ENCODE measurements at places on chromosomes 11 and 22.

DNA sequence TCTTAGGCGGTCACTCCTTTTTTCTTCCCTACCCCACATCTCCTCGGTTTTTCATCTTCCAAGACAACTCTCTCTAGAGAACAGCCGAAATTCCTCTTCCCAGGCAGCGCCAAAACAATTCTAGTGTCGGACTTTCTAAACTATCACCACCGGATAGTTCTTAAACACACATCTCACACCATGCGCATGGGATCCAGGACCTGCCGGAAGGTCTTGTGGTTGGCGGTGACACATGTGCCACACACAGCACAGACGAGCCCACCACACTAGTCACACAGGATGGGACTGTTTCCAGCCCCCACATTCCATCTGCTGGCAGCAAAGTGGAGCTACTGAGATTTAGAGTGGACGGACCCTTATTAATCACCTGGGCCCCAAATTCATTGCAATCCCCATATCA, 614.9 kb upstream of the CADM1 start:
- DNase-seq, result no peak

GRCh38 chr22:46931414-46931813, 169.0 kb downstream of the TBC1D22A start:
- DNase-seq, result peak; percentile 29

GRCh38 chr11:65429068-65429681, 6.6 kb downstream of the NEAT1 start:
- peak; percentile 69 for DNase-seq

- no peak for DNase-seq
Observed at GRCh38 chr22:29216011-29216872, 10.5 kb downstream of the EMID1 start.

GRCh38 chr22:17891481-17892167, 117.4 kb upstream of the BID start:
- DNase-seq, result no peak

DNA sequence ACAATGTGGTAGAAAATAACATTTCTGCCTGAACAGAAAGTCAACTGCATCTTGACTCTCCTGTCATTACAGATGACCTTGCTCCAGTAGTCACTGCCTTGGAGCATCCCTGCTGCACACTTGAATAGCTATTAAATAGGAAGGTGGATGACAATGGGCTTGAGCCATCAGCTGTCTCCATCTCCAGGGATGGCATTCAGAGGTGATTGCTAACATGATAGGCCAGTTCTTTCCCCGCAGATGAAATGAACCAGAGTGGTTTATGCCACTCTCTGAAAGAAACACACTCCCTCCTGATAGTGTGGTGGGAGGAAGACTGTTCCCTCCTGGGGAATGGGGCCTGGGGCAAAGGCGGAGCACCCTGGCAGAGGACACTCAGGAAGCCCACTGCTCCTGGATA, 57.1 kb upstream of the OLFML1 start:
- DNase-seq, result no peak

GRCh38 chr11:112625814-112626213, 335.4 kb upstream of the NCAM1 start:
- DNase-seq, result no peak

DNA sequence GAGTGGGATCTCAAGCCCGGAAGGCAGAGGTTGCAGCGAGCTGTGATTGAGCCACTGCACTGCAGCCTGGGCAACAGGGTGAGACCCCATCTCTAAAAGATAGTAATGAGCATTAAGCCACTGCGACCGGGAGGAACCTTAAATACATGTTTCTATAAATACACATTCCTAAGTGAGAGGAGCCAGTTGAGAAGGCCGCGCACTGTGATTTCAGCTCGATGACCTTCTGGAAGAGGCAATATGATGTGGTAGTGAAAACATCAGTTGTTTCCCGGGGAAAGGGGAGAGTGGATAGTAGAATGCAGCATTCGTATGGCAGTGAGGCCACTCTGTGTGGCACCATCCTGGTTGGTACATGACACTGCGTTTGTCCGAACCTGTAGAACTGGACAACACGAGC, 18.0 kb downstream of the PTDSS2 start:
- no peak for DNase-seq

- peak; percentile 29 for DNase-seq
Observed at GRCh38 chr22:22060200-22061084, 77.9 kb upstream of the TOP3B start.

DNA sequence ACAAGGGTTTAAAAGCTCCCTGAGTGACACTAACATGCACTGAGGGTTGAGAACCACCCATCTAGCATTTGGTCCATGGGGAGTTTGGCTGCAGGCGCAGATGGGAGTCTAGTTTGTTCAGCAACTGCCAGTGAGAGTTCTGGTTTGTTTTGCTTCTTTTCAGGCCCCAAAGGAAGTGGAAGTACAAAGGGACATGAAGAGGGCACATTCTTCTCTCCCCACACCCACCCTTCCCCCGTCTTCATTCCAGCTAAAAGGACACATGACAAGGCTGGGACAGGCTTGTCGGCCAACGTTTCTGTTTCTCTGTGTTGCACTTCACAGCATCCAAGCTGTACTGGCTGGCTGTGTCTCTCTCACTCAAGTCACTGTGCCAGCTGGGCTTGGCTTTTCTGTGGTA, 8.2 kb upstream of the ENDOD1 start:
- DNase-seq, result no peak

GRCh38 chr11:131889760-131890581, 519.6 kb downstream of the NTM start:
- no peak for DNase-seq

GRCh38 chr22:32055069-32055468, 12.0 kb downstream of the SLC5A1 start:
- DNase-seq, result no peak

DNA sequence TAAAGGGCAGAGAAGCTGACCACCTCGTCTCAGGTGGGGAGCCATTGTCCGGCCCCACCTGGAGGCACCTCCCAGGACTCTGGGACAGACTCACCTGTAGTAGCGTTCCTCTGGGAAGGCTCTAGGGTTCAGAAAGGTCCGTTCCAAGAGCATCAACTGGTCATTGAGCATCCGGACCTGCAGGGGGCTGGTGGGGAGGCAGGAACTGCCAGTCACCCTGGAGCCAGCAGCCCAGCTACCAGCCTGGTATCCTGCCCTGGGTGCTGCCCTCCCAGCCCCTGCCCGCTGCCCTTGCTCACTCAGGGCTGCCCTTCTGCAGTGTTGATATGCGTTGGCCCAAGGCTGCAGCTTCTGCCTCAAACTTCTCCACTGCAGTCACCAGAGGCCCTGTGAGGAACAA, 4.7 kb downstream of the SAC3D1 start:
- no peak for DNase-seq

- DNase-seq, result peak; percentile 94
Observed at GRCh38 chr11:86483940-86484794, 109.5 kb downstream of the CCDC81 start.

DNA sequence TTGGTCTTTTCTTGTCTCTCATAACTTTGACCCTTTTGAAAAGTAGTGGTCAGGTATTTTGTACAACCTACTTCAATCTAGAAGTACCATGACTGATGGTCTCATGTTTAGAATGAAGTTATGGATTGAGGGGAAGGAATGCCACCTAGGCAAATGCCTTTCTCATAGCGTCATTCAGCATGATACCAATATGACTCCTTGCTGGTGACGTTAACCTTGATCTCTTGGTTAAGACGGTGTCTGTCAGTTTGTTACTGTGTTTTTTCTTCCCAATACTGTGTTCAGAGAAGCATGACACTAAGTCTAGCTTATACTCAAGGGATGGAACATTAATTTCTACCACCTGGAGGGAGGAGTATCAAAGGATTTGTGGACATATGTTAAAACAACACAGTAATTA, 130.9 kb downstream of the KIF18A start:
- peak; percentile 72 for DNase-seq

DNA sequence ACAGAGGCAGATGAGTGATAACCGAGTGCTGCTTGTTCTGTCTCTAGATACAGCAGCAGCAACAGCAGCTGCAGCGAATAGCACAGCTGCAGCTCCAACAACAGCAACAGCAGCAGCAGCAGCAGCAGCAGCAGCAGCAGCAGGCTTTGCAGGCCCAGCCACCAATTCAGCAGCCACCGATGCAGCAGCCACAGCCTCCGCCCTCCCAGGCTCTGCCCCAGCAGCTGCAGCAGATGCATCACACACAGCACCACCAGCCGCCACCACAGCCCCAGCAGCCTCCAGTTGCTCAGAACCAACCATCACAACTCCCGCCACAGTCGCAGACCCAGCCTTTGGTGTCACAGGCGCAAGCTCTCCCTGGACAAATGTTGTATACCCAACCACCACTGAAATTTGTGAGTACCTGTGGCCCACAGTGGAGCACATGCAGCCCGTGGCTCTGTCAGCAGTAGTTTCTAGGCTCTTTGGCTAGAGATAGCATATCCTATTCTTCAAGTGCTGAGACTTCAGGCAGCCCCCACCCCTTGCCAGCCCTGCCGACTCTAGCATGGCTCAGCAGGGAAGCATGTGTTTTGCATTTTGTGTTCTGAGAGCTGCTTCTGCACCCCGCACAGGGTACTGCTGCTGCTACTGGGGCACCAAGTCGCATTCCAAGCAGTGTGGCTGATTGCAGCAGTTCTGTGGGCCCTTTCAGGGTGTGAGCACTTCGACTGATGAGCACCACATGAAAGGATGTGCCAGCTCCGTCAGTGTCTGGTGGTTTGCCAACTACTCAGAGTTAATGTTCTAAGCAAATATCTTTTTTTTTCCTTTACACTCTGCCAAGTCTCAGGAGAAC, 59.2 kb downstream of the MED15 start:
- DNase-seq, result peak; percentile 89

DNA sequence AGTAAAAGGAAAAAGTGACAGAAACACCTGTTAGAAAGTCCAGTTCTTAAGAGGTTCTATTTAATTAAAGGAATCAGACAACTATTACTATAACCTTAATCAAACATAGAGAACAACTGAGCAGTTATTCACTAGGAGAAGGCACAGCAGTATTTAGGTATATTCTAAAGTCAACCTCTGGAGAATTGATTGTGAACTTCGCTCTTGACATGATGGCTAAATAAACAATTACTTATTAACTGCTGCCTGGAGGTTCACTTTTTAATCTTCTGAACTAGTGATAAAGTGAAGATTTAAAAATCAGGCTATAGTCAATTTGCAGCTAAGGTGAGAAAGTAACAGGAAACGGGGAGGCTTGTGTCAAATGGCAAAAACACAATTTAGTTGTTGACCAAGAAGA, 557.3 kb downstream of the FAM181B start:
- DNase-seq, result no peak

All from EL (cell line).